ENCODE measurements at places on chromosomes 2 and 18.
A peak's percentile ranks its signal among the peaks of the same experiment; 100 is the strongest.

- peak; percentile 43 for DNase-seq
Measured at GRCh38 chr2:8193686-8194615, 487.9 kb upstream of the ID2 start.

- DNase-seq = no peak
Measured at GRCh38 chr18:49160079-49160930, 209.5 kb upstream of the SMAD7 start.

DNA sequence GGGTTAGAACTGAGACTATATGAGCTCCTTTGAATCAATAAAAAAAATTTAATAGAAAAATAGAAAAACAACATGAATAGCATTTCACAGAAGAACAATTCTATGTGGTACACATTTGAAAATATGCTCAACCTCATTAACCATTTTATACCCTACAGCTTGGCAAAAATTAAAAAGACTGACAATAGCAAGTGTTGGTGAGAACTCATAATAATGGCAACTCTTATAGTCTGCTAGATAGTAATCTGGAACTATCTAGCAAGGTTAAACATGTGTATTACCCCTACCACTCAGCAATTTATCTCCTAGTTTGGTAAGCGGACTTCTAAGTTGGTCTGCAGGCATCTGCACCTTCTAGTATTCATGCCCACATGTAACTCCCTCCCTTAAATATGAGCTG, 67.8 kb downstream of the CYBRD1 start:
- no peak for DNase-seq

DNA sequence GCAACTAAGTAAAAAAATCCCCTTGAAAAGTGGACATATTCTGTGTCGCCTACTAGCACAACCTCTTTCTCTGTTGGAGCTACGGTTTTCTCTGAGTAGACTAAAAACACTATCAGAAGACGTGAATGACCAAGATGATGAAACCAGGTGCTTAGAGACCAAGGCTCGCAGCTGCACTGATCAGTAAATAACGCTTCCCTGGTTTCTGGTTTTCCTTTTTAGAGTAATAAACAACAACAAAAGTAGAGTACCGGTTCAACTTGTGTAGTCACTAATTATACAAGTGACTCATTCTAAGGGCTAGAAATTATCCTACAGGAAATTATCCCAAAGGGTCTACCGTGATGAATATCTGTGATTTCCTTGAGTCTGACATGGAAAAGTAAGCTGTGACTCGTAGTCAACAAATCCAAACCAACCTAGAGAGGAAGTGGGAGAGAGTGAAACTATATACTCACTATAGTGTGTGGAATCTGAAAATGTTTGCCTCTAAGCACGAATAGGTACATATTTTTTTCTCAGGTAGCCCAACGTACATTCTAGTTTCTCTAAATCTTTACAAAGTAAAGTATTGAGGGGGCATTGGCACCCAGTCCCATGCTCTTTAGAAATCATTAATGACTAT, 17.8 kb downstream of the RASGRP3 start:
- no peak for DNase-seq

- no peak for DNase-seq
Measured at GRCh38 chr2:650343-651310, 26.6 kb downstream of the TMEM18 start.

DNA sequence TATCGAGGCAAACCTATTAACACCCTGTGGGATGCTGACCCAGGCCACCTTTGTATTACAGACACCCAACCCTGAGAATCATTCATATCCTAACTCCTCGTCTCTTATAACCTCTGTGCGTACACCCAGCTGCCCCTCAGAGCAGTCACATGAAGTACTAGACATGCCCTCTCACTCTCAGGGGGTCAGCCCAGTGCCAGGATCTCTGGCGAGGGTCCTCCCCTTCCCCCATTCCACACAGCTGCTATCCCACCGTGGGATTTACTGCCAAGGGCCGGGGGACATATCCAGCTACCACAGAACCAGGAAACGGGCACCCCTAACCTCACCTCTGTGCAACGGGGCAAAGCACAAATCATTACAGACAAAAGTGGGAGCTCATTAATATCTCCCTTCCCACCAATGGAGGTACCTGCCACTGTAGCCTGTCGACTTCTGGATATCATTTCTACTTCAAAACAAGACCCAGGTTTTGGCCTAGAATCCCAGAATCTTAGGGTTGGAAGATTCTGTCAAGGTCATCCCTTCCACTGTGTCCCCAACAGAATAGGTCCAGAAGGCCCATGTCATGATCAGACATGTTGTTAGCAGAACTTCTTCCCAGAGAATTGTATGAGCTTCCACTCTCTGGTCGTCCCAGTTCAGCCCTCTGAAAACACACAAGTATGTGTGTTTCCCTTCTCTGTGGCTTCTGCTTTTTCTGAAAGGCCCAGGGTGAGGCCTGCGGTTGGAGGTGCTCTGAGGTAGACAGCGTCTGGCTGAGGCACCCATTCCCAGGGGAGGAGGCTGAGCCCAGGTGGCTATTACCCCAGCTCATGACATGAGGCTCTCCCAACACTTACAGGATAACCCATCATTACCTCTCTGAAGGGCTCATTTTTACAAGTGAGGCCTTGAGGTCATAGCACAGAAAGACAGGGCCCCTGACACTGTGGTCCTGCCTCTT, 1.7 kb downstream of the TMBIM1 start:
- no peak for DNase-seq
